ENCODE measurements at places on chromosomes 2 and 18.

- DNase-seq: no peak
Measured at GRCh38 chr2:116819355-116819754, 995.1 kb upstream of the DDX18 start.

- no peak for DNase-seq
Measured at GRCh38 chr2:173739006-173739405, 226.2 kb downstream of the SP3 start.

GRCh38 chr2:102660574-102660973, 41.2 kb downstream of the SLC9A2 start:
- DNase-seq: no peak

- DNase-seq: no peak
Measured at GRCh38 chr2:128623776-128624761, 305.4 kb upstream of the HS6ST1 start.

- DNase-seq: no peak
Measured at GRCh38 chr18:36015629-36016028, 43.1 kb downstream of the RMP24 start.

DNA sequence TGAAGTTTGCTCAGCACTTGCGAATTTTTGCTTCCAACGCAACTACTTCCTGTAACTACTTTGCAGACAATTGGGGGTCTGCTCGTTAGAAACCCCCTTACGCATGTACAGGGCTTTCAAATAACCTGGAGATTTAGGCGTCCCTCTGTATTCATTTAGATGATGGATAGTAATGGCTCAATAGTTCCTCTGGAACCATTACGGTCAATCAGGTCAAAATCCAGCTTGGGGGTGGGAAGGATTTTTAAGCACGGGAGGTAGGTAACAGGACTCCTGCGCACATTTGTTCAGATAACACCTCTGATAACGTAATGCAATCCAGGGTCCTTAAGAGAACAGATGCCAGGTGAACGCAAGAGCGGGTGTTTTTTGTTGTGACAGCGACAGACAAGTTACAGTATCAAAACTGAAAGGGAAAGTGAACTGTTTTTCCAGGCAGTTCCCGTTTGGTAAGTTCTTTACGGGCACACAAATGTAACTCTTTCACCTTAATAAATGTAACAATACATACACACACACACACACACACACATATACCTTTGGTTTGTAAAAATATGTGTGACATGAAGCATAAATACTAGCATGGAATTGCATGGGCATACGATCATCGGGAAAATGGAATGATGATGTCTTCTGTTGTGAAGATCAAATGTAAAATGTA, 3.8 kb upstream of the OSR1 start:
- DNase-seq: no peak

DNA sequence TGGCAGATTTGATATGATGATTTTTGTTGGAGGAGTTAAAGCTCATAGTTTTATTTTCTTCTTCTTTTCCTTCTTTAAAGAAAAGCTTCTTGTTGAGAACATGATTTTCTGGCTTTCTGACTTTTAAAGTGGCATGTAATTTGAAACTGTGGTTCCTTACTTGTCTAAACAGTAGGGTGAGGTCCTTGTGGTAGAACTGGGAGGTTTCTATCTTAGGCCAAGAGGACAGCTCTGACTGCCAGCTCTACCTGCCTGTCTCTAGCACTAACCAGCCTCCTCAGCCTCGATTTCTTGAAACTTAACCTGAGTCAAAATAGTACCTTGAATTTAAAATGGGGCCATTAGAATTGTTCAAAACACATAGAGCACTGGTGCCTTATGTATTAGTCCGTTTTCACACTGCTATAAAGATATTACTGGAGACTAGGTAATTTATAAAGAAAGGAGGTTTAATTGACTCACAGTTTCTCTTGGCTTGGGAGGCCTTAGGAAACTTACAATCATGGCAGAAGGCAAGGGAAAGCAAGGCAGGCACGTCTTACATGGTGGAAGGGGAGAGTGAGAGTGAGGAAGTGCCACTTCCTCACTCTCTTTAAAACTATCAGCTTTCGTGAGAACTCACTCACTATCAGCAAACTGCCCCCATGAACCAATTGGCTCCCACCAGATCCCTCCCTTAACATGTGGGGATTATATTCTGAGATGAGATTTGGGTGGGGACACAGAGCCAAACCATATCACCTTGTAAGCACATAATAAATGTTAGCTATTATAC, 119.0 kb downstream of the CERS6 start:
- no peak for DNase-seq

GRCh38 chr2:72973566-72974435, 56.5 kb downstream of the EMX1 start:
- DNase-seq: peak; percentile 35

- no peak for DNase-seq
Measured at GRCh38 chr2:241035818-241036396, 37.5 kb downstream of the SNED1 start.

- no peak for DNase-seq
Measured at GRCh38 chr2:127220768-127221527, 849 bp upstream of the CYP27C1 start.

GRCh38 chr18:37712776-37713175, 147.2 kb upstream of the CELF4 start:
- no peak for DNase-seq

DNA sequence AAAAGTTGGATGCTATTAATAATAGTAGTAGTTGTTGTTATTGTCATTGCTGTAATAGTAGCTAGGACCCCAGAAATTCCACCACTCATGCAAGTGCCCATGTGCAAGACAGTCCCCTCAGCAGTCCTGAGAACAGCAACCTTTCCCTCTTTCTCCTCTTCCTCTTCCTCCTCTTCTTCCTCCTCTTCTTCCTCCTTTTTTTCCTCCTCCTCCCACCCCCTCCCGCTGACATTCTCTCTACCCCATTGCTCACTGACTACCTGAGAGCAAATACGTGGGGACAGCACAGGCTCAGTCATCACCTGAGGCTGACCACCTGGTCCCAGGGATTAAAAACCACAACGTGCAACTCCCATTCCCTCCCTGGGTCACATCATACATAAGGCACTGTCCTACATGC, 41.8 kb downstream of the SMAD7 start:
- DNase-seq: no peak

GRCh38 chr2:88230911-88231310, 60.8 kb downstream of the THNSL2 start:
- DNase-seq: no peak

GRCh38 chr18:21672521-21673267, 31.9 kb downstream of the ABHD3 start:
- DNase-seq: no peak

DNA sequence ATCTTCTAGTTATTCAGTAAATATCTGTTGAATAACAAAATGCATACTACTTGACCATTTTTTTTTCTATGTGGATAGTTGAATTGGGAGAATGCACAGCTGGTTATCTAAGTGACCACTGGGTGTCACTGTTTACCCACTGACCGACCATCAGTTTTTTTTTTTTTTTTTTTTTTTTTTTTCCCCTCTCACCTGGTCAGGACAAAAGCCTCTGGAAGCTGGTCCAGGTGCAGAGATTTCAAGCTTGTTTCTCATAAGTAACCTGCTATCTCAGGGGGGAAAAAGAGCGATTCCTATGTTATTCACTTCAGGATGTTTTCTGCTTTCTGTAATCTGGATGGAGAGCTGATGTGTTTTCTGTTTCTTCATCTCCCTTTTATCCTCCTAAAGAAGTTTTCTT, 256.0 kb downstream of the DCDC2C start:
- no peak for DNase-seq

- peak; percentile 42 for DNase-seq
Measured at GRCh38 chr2:43224571-43225092, 1.8 kb downstream of the ZFP36L2 start.

- DNase-seq: no peak
Measured at GRCh38 chr2:147663153-147663961, 181.5 kb upstream of the ACVR2A start.

DNA sequence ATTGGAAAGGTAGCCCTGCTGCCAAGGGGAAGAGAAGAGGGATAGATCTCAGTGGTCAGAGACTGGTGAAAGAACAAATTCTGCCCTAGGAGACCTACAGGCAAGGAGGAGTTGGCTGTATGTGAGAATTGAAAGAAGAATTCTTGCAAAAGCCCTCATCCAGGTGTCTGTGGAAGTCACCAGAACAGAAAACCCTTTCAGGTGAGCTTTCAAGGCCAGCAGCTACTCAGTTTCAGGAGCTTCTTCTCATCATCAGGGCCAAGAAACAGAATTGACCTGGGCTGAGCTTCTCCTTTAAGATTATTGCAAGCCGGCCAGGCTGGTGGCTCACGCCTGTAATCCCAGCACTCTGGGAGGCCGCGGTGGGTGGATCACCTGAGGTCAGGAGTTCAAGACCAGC, 110.2 kb downstream of the CDK15 start:
- DNase-seq: no peak

GRCh38 chr18:6557057-6557769, 142.5 kb upstream of the L3MBTL4 start:
- DNase-seq: no peak

- DNase-seq: no peak
Measured at GRCh38 chr18:28890791-28891190, 713.9 kb upstream of the CDH2 start.

DNA sequence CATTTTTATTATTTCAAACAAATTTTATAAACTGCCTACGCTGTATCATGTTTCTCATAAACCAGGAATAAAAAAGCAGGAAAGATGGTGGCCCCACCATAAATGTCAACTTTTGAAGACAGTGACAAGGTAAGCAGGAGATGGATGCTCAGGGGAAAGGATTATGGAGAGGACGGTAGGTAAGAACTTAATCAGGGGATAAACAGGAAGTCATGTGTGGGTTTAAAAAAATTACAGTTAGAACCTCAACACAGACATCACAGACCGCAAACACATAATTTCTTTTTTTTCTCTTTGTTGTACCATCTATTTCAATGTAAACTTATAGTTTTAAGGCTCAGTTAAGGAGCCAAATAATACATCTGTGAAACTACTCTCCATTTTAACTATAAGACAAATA, 575.2 kb upstream of the SLC8A1 start:
- DNase-seq: no peak

All from stimulated activated CD4-positive, alpha-beta T cell treated with anti-CD3 and anti-CD28 coated beads, TNF-alpha, amount 100 ng/mL, for 24 hours (primary cell).